Skin of body (tissue), 3 donors: ENCODE measurements at places on chromosomes 1 and 21. TPM values are rescaled to one million over a fixed set of nuclear protein-coding genes. Genes with fewer than 3 reads are reported as not detected.

DNA sequence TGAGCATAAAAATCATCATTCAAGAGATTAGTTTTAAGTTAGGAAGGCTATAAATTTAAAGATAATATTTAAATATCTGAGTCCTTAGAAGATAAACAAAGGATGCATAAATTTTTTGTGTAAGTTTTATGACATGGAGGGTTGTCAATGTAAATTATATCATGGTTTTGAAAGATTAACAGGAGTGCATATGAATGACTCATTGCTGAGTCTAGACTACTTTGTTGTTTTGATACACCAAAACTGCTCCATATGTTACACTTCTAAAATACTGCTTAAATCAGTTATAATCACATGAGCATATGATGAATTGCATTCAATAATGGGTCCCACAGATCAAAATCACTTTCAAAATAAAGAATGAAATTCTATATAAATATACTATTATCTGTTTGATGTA, 312.5 kb downstream of the KCNT2 start:
- DNase-seq, result no peak

Gene PTBP2
- 51.3 TPM for total RNA-seq

GRCh38 chr1:156090138-156090839, 8.0 kb upstream of the MEX3A start:
- no peak for DNase-seq

DNA sequence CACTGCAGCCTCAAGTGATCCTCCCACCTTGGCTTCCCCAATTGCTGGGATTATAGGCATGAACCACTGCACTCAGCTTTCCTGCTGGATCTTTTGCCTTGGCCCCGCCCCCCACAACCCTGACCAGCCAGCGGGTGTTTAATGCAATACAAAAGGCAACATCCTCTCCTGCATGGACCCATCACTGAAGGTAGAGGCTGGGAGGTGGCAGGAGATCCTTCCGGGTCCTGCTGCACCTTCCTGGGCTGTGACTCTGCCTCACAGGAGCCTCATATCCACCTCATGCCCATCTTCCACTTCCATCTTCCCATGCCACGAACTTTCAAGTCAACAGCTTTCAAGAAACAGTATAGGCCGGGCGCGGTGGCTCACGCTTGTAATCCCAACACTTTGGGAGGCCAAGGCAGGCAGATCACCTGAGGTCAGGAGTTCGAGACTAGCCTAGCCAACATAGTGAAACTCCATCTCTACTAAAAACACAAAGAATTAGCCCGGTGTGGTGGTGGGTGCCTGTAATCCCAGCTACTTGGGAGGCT, 11.7 kb upstream of the WNT9A start:
- no peak for DNase-seq

DNA sequence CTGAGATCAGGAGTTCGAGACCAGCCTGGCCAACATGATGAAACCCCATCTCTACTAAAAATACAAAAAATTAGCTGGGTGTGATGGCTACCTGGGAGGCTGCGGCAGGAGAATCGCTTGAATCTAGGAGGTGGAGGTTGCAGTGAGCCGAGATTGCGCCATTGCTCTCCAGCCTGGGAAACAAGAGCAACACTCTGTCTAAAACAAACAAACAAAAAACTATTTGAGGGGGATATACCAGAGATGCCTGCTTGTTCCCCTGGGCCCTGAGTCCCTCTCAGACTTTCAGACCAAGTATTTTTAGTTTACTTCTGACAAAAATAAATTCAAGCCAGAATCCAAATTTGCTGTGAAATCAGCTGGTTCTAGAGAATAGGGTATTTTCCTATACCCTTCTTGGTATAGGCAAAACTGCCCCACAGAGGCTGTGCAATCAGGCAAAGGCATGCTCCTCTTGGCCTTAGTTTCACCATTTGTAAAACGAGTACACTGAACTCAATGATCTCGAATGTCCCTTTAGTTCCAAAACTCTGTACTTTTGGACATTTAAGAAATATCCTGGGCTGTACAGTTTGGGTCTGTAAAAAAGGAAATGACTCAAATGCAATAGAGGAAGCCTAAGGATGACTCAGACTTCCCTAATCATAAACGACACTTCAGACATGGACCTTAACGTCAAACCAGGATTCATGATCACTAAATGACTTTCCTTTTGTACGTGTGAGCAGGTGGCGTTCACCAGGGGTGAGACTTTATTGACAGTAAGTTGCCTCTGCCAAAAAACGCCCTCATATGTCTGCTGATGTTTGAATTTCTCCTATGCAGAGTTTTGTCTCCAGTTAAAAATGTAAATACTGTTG, 16.1 kb downstream of the ENSA start:
- DNase-seq, result peak; percentile 40

DNA sequence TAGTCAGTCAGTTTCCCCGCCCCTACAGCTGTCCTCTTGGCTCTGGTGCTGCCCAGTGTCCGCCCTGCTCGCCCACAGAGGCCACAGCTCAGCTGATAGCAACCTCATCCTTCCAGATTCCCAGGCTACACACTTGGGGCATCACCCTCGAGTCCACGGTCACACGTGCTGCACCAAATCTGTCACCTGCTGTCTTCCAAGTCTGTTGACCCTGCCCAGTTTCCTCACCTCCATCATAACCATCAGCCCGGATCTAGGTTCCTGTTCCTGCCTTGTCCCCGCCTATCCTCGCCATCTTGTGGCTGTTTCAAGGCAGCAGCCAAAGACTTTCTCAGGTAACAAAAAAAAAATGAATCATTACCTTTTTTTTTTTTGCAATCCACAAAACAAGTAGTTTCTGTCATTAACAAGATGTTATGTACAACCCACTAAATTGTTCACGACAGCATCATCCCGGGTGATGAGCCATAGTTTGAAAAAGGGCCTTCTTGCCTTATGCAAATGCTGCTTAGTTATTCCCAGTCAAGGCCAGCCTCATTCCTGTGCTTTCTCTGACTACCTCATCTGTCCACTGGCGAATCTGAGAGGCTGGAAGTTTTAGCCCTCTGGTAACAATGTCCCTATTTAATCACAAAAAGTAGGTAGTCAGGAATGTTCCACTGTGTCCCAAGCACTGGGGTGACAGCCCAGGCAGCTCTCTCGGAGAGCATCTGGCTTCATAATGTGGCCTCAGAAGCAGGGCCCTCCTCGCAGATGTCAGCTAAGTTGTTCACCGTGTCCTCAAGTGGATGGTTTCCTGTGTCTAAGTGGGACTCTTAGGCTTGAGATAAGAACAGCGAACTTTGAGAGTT, 4.9 kb upstream of the MIIP start:
- no peak for DNase-seq

DNA sequence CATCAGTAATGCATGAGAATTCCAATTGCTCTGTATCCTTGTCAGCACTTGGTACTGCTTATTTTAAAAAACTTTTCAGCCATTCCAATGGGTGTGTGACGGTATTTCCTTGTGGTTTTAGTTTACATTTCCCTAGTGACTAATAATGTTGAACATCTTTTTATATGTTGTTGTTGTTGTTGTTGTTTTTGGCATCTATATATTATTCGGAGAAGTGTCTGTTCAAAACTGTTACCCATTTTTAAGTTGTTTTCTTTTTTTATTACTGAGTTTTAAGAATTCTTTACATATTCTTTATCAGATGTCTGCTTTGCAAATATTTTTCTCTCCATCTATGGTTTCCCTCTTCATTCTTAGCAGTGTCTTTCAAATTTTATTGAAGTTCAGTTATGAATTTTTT, 231.1 kb upstream of the POU3F1 start:
- no peak for DNase-seq

Gene MOV10
- total RNA-seq, result 36.7 TPM

Gene AQP10
- total RNA-seq, result 0.20 TPM

DNA sequence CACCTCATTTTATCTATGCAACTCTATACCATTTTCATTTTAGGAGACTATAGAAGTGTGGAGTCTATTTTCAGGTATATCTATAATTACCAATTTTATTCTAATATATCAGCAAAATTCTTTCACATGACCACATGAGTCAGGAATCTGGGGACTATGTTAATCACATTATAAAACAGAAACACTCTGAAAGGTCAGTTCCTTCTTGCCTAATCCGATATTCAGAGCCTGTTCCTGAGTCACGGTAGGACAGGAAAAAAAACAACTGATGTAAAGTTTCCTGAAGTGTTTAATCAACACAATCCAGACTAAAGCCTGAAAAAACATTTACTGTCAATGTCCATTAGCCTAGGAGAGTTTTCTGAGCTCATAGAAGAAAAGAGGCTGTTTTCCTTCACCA, 1902.3 kb downstream of the NCAM2 start:
- no peak for DNase-seq

Gene DNAJC6
- total RNA-seq, result 7.7 TPM

DNA sequence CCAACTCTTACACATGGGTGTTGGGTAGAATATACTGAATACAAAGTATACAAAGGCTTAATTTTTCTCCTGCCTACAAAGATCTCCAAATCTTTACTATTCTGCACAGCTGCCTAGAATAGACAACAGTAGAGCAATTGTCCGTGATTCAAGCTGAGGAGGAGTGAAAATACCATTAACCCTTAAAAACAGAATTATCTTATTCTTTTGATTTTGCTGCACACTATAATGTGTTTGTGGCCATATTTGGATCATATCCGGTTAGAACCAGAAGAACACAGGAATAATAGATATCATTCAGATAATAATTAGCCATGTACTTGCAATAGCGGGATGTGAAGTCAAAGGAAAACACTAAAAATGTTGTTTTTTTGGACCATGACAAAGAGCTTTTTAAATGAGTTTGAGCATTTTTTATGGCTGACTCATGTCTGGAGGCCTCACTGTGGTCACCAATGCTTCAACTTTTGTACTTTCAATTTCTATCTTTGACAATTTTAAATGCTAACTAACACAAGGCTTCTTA, 197.6 kb upstream of the FOXD3 start:
- peak; percentile 45 for DNase-seq

- DNase-seq, result peak; percentile 16
Observed at GRCh38 chr1:41399145-41399795, 38.0 kb downstream of the FOXO6 start.

GRCh38 chr1:239389703-239390102, 3.3 kb downstream of the CHRM3 start:
- no peak for DNase-seq

DNA sequence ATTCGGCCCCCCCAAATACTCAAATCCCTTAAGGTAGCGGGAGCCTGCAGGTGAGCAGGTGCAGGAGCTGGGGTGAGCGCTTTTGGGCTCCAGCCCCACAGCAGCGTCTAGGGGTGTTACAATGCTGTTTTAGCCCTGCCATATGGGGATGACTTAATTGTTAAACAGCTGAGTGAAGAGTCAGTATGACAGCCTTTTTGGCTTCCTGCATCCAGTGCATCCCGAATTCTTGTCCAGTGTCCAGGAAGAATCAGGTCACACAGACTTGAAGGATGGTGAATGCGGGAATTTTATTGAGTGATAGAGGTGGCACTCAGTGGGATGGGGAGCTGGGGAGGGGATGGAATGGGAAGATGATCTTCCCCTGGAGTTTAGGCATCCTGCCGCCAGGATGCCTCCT, 30.4 kb upstream of the HHAT start:
- peak; percentile 52 for DNase-seq

- DNase-seq, result no peak
Observed at GRCh38 chr1:119933397-119933796, 37.1 kb upstream of the ADAM30 start.

- DNase-seq, result no peak
Observed at GRCh38 chr1:5646486-5647149, 345.6 kb downstream of the NPHP4 start.

DNA sequence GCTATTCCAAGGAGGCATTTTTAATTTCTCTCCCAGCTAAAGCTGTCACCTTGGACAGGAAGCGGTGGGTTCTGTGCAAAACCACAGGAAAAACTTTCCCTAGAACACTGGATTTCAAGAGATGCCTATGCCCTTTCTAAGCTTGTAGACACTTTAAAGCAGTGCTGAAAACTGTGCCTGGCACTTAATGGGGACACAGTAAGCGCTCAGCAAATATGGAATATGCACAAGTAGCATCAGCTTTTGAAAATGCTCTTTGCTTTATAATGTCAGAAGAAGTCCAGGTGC, 50.9 kb upstream of the TARBP1 start:
- DNase-seq, result no peak

Gene ATF6
- total RNA-seq, result 24.4 TPM

DNA sequence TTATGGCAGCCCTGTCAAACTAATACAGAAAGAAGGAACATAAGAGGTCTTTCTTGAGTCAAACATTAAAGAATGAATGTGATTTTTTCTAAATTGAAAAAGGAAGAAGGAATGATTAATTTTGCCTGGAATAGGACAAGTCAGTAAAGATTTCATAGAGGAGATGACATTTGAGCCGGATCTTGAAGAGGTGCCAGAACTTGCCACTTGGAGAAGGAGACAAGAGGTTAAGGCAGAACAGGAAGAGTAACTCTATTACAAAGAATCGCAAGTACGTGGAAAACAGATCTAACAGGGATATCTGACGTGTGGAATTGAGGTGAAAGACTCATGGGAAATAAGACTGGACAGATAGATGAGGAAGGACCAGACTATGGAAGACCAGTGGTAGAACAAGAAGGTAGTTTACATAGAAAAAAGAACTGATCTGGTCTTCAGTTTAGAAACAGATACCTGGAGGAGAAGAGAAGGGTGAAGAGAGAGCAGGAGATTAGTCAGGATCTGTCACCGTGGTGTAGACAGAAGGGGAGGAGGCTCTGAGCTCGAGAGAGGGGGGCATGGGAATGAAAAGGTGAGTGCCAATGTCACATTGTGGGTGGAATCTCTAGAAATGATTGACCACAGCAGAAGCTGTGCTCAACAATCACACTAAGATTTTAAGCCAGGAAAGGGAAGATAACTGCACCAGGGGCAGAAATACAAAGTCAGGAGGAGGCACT, 32.5 kb downstream of the RHOU start:
- no peak for DNase-seq

GRCh38 chr1:91885213-91885715, 687 bp downstream of the TGFBR3 start:
- DNase-seq, result peak; percentile 23

DNA sequence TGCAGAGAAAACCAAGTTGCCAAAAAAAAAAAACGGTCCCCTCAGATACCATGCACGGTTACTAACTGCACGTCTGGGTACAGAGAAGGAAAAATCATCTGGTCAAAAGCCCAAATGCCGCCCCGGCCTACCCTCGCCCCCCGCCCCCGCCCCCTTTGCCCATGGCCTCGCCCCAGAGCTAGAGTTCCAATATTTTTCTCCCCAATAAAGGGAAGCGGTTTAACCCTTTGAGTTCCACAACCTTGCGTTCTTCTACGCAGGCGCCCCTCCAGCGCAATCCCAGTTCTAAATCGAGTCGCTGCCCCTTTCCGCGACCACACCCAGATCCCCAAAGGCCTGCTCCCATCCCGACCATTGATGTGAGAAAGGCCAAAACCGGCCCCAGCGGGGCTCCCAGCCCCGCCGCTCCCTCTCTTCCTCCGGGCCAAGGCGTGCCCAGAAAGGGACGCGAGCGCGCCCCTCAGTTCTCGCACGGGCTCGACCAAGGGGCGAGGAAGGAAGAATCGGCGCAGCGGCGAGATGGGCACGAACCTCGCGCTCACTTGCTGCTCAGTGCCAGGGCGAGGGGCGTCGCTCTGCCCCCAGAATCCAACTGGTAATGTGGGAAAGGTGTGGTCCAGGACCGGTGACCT, 797 bp downstream of the WDR47 start:
- DNase-seq, result no peak

- peak; percentile 38 for DNase-seq
Observed at GRCh38 chr1:91846007-91846638, 39.8 kb downstream of the TGFBR3 start.

Gene DMRTA2
- not detected for total RNA-seq

Gene SHE
- total RNA-seq, result 5.4 TPM

GRCh38 chr1:230243583-230244353, 176.7 kb downstream of the GALNT2 start:
- DNase-seq, result no peak
